ENCODE measurements at places on chromosomes 5 and 9. TPM values are rescaled to one million over a fixed set of nuclear protein-coding genes. Genes with fewer than 3 reads are reported as not detected.

- no peak for DNase-seq
Observed at GRCh38 chr5:171480239-171480638, 60.8 kb downstream of the FGF18 start.

DNA sequence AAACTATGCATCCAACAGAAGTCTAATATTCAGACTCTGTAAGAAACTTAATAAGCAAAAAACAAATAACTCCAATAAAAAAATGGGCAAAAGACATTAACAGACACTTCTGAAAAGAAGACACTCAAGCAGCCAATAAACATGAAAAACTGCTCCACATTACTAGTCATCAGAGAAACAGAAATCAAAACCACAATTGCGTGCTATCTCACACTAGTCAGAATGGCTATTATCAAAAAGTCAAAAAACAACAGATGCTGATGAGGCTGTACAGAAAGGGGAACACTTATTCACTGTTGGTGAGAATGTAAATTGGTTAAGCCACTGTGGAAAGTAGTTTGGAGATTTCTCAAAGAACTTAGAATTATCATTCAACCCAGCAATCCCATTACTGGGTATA lies 101.2 kb upstream of the TRIM32 start:
- DNase-seq = no peak

GRCh38 chr9:120396418-120396817 lies 183.5 kb downstream of the CDK5RAP2 start:
- DNase-seq = no peak

DNA sequence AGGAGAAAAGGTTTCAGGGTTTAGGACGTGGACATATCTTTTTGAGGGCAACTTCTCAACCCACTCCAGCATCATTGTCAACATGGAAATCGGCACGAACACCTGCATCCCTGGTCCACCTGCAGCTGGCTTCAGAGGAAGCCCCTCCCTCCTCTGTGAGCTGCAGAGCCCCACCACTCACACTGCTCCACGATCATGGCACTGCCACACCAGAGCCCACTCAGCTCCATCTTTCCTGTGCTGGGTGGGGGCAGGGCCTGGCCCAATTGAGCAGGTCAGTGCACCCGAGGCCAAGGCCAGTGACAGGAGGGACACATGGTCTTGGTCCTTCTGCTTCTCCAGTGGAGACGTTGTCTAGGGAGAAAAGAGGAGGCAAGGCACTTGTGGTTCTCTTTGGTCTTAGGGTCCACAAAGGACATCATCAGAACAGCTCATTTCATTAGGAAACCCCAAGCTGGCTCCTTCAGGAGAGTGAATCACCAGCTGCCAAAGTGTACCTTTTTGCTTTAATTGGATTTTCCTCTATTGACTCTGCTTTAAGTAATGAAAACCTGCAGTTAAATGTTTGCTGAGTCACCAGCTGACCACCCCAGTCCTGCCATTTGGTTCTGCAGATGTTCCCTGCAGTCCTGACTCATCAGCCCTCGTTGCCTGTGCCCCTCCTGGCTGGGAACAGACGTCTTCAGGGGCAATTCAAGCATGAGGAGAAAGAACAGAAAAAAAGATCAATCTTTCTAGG lies 56.2 kb downstream of the UBE2QL1 start:
- no peak for DNase-seq

DNA sequence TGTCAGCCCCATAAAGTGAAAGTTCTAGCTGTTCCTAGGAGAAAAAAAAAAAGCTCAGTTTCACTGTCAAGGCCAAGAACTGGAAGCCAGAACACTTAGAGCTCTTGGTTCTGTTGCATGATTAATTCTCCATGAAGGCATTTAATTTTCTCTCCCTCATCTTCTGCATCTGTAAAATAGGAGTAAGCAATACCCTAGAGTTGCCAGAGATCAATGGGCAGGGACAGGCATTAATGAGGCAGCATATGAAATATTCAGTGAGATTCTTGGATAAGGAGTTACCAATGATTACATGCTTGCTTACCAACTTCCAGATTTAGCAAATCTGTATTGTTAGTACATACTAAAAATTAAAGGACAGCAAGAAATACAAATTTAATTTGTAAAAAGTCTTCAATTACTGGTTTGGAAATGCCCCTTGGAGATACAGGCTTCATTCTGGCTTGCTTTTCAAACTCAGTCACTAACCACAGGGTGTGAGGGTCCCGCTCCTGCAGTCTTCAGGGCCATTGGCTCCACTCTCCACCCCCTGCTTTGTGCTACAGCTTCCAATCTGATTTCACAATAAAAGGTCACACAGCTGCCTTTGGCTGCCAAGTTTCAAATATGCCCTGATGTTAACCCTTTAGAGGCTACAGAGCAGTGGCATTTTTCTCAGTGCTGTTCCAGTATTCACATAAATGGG lies 624.6 kb downstream of the BNC2 start:
- DNase-seq = no peak

DNA sequence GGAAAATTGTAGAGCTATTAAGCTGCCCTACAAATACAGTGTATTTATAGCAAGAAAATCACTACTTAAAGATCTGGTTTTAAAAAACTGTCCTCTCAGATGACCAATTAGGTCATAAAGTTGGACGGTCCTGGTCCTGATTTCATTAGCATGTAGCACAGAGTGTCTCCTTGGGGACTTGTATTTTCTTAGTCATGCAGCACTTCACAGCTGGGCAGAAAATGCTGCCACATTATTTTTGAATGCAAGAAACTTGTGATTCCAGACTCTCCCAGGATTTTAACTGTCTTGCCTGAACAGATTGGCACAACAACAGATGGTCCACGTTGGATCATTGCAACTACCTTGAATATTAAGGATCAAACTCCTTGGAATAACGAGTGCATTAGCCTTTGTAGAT lies 348.1 kb upstream of the SGCD start:
- DNase-seq = no peak

- no peak for DNase-seq
Observed at GRCh38 chr5:155053501-155053900, 39.9 kb downstream of the KIF4B start.

DNA sequence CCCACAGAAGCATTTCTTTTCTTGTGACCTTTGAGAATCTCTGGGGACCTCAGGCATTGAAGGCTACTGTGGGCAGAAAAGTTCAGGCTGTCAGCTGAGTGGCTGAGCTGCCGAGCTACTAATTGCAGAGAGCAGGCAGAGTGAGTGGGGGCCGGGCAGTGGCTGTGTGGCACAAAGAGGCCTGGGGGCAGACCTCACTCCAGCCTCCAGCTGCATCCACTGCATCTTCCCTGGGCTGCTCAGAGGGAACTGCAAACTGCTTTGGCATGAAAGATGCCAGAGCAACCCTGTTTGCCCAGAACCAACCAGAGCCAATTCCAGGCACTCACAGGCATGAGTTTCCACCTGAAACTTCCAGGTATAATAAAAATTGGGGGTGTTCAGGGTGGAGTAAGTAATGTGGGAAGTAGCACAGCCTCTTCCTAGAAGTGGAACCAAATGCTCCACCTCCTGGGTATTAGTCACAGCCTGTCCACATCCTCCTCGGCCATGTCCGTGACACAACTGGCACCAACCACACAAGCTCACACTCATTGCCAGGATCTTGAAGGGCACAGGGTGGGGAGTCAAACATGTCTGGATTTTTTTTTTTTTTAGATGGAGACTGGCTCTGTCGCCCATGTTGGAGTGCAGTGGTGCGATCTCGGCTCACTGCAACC lies 548.9 kb downstream of the BNC2 start:
- DNase-seq = no peak

DNA sequence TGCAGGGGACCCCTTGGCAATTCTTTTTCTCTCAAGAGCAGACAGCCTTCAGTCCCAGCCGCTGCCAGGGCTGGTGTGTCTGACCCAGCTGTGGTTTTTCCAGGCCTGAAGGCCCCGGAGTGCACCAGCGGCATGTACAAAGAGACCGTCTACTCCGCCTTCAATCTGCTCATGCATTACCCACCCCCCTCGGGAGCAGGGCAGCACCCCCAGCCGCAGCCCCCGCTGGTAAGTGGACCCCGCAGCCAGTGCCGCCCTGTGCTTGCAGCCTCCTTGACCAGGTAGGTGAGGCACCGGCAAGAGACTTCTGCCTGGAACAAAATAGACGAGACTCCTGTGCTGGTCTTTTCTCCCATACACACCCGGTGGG lies 1.3 kb downstream of the TCF7 start:
- DNase-seq = no peak

- no peak for DNase-seq
Observed at GRCh38 chr5:62460578-62460983, 48.0 kb downstream of the IPO11 start.

GRCh38 chr5:14165375-14166106 lies 22.4 kb downstream of the TRIO start:
- DNase-seq = no peak

DNA sequence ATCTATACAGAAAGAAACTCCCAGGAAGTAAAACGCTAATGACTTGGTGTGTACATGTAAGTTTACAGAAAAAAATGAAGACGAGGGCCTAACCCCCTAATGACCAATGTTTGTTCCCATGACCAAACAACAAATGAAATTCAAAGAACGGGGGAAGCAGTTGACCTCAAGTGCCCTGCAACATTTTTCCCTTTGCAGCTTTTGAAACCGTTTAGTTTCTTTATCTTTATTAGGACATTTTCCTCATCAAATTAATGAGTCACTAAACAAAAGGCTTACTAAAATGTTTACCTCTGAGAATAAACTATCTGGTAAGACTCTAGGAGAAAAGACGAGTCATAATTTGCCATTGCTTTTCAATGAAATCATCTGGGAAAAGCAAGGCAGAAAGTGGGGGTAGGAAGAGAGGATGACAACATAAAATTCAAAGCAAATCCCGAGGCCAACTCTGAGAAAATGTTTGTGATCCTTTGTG lies 57.4 kb downstream of the LHFPL2 start:
- no peak for DNase-seq

The PCDHGB4 gene
- total RNA-seq = 3.6 TPM

The N4BP3 gene
- 0.21 TPM for total RNA-seq

The SLC46A2 gene
- total RNA-seq = not detected

Measured in ascending aorta (tissue), 2 donors.